Ureter (tissue), 1 donor: ENCODE measurements at places on chromosomes 3 and 15. TPM values are rescaled to one million over a fixed set of nuclear protein-coding genes. Genes with fewer than 3 reads are reported as not detected.

GRCh38 chr3:99659032-99659431 lies 20.6 kb downstream of the COL8A1 start:
- DNase-seq: no peak

ZNF385D gene
- 28.5 TPM for total RNA-seq

DNA sequence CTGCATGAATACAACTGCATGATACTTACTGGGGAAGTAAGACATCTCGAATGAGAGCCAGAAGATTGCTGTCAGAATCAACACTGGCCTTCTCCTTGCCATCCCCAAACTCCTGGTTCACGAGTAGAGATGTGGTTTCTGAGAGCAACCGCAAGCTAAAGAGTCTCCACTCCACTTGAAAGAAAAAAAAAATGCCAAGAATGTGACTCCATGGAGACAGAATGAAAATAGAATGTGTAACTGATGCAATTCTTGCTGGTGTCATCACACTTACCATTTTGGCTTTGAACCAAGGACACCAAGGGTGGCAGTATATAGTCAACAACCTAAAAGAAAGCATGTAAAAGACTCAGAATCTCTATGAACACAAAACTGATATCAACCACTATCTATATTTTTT lies 280.4 kb downstream of the ULK4 start:
- DNase-seq: no peak

GRCh38 chr3:188832146-188832545 lies 339.6 kb upstream of the TPRG1 start:
- no peak for DNase-seq

DNA sequence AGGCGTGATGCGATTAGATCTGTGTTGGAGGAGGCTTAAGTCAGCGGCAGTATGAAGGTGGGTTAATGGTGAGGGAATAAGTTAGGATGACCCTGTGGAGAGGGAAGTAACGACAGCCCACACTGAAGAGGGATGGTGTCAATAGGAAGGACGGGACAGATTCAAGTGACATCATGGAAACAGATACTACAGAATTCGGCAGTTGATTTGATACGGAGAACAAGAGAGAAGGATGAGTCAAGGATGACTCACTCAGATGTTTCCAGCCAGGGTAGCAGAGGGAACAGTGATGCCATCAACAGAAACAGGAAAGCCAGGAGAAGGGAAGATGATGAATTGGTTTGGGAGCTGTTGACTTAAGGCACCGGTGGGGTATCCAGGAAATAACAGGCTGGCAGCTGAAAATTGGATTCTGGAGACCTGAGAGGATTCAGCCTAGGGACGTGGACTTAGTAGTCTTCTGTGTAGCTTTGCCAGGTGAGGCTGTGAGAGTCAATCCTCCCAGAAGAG lies 38.0 kb downstream of the SHC4 start:
- no peak for DNase-seq

DNA sequence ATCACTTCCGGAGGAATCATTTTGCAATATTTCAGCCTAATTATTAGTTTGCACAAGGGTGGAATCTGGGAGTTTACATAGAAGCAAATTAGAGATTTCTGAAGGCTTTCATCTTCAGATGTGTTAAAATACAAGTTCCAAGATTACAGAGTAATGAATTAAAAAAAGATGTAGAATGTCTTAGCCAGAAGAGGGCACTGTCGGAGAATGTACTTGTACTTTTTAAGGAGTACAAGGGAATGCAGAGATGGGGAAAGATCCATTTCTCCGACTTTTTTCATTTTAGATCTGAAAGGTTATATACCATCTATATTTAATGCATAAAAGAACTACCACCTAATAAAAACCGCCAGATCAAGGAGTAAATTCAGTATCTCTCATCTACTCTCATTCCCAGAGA lies 43.1 kb upstream of the WDR5B start:
- DNase-seq: no peak

GOLGA6D gene
- not detected for total RNA-seq

- no peak for DNase-seq
Measured at GRCh38 chr3:113953677-113954076, 5.9 kb downstream of the ZDHHC23 start.

DNA sequence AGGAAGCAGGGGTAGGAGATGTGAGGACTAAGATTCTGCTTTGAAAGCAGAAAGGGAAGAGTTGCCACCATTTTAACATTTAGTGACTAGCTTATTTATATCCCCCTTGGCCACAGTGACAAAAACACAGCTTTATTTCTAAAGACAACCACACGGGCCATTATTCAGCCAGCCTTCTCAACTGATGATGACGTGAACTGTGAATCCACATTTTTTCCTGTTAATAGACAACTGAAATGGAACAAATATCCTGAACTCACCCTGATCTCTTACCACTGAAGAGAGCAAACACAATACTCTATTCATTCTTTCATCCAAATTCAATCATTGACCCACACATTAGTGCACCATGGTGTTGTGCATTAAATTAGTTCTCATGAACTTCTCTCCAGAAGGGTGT lies 145.1 kb downstream of the TNIK start:
- DNase-seq: no peak

- DNase-seq: no peak
Measured at GRCh38 chr3:183008800-183009199, 28.5 kb upstream of the DCUN1D1 start.

CCR3 gene
- total RNA-seq: not detected

IREB2 gene
- 57.8 TPM for total RNA-seq

GRCh38 chr3:15796771-15797641 lies 773 bp downstream of the ANKRD28 start:
- DNase-seq: no peak

GRCh38 chr15:80856809-80857377 lies 77.7 kb downstream of the CEMIP start:
- DNase-seq: no peak

ELL3 gene
- 2.9 TPM for total RNA-seq

CACNA2D3 gene
- total RNA-seq: 8.3 TPM

DNA sequence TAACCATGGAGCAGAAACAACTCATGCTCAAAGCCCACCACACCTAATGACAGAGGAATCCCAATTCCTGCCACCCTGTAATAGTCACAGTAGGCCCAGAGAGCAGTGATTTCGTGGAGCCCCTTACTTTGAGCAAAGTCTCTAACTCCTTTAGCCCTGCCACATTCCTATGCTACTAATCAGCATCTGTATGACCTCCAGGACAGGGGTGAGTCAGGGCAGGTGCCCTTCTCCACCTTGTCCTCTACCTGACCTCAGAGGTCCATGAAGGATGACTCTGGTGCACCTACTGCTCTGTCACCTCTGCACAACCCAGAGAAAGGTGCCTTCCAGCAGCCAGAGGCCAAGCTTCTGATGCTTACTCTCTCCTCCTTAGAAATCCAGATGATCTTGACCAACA lies 6.1 kb upstream of the SCG3 start:
- DNase-seq: no peak

DNA sequence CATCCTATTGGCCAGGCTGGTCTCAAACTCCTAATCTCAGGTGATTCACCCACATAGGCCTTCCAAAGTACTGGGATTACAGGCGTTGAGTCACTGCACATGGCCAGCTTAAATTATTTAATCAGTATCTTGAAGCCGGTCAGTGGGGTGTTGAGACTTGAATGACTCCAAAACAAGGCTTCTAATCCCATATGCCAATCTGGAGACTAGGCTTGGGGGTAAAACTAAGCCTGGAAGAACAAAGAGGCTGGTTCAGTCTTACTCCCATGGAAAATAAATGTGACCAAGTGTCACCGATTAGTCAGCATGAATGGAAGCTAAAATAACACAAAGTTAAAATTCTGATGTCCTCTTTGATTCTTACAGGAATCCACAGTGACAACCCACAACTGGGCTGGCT lies 509.1 kb downstream of the FOXP1 start:
- DNase-seq: no peak

DNA sequence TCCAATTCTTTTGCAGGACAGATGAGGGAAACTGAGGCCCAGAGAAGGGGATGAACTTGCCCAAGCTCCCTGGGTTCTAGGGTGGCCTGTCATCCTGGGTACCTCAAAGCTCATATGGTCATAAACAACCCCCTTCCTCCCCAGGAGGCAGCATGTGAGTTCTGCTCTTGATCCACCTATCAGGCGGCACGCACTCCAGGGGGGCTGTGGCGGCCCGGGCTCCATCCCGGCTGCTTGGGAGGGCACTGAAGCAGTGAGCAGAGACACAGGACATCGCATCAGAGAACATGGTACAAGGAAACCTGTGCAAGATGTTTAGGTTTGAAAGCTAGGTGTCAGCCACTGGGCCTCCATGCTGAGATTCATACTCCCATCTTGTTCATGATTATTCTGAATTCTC lies 34.2 kb downstream of the CPN2 start:
- no peak for DNase-seq

CNTN6 gene
- total RNA-seq: 2.7 TPM

DNA sequence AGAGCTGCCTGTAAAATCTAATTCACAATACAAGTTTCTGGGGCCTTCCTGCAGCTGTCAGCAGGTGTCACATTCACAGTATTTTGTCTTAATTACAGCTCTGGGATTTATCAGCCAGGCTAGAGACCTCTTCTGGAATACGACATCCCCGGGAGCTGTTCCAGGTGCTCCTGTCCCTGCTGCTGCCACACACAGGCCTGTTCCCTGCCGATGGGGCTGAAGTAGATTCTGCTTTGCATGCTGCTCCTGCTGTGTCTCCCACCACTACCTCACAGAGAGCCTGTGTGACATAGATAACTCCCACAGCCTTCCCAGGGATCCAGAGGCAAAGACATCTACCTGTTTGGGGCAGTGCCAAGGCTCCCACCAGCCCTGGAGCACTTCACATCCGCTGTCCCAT lies 20.4 kb downstream of the COLQ start:
- DNase-seq: no peak

DNA sequence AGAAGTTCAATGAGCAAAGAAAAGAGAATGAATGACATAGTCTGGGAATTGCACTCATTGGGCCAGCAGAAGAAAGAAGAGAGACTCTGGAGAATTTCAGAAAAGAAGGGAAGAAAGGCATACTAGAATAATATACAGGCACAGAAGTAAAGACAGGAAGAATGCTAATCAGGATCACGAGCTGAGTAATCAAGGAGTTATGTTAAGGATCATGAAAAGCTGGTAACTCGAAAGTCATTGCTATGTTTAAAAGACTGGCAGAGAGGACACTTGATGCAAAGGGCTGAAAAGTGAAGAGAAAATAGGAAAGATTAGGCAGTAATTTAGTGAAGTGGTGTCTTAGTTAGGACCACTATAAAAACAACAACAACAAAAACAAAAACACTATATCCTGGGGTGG lies 284.1 kb downstream of the ZBBX start:
- DNase-seq: no peak

- DNase-seq: no peak
Measured at GRCh38 chr3:153396581-153396980, 234.6 kb downstream of the RAP2B start.

ACKR4 gene
- 10.4 TPM for total RNA-seq

GRCh38 chr3:98730338-98730737 lies 32.8 kb upstream of the ST3GAL6 start:
- no peak for DNase-seq

- no peak for DNase-seq
Measured at GRCh38 chr15:34297059-34297458, 40.5 kb downstream of the SLC12A6 start.

DNA sequence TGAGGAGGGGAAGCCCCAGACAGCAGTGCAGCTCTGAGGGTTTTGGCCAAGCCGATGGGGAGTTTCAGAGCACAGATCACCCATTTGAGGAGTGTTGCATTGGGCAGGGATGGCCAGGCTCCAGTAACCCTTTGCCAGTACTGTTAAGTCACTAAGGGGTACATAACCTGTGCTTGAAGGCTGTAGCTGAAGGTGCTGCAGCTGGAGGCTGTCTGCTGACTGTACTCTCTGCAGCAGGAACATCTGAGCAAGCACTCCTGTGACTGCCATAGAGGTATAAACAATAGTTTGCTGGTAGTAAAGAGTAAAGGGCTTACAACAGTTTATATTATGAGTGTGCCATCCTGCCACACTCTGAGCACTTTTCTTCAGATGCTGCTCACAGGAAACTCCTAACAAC lies 297.8 kb downstream of the EPHA3 start:
- DNase-seq: no peak

EFHB gene
- total RNA-seq: not detected

ATP2B2 gene
- not detected for total RNA-seq

RASL12 gene
- 32.8 TPM for total RNA-seq

DNA sequence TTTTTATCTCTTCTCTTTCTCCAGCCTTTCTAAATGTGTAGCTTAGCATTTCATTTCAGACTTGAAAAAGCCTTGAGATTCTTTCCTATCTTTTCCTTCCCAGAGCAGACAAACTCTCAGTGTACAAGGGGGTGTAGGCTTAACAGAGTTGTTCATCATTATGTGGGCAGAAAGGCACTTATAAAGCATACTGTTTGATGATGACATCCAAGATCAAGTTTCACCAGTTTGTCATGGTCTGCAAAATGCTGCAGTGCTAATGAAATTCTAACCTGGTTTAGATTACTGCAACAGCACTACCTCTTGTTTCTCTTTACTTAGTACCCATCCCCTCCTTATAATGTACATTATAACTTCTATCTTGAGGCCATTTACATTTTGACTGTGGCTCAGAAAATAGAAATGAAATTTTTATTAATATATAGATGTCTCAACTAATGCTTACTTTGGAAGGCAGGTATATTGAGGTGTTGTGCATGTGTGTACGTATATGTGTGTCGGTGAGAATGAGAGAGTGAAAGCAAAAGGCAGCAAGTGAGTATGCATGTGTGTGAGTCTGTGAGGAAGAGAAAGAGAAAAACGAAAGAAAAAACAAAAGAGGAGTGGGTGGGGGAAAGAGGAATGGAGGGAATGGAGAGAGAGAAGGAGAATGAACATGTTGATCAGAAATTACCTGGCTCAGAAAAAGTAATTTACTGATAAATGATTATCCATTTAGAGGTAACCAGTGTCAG lies 1043.6 kb downstream of the TUSC7 start:
- no peak for DNase-seq

DNA sequence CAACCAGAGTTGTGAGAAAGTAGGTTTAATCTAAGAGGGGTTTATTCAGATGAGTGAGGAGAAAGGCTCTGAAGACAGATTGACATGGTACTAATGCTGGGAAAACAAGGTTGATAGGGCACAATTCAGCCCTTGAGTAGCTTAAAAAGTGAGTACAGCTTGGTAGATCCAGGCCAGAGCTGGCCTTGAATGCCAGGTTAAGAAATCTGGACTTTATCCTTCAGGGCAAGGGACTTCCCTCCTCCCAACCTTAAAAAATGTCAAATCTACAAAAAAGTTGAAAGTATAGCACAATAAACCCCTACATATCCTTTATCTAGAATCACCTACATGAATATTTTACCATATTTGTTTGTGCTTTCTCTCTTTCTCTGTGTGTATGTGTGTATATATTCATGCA lies 7.9 kb downstream of the TM4SF18 start:
- no peak for DNase-seq

SLC22A13 gene
- 0.68 TPM for total RNA-seq

PPARG gene
- total RNA-seq: 214 TPM

PLD1 gene
- 43.7 TPM for total RNA-seq

NANOGP8 gene
- total RNA-seq: 4.6 TPM

- DNase-seq: no peak
Measured at GRCh38 chr15:28208583-28208982, 109.5 kb upstream of the OCA2 start.

MUC20 gene
- 84.4 TPM for total RNA-seq

ACTC1 gene
- total RNA-seq: 29.7 TPM
